ENCODE measurements at places on chromosomes 12 and 14.
A peak's percentile ranks its signal among the peaks of the same experiment; 100 is the strongest.

- peak overlapping the region; percentile 75 for H3K27ac ChIP-seq
- no peak for DNase-seq
- peaks cover 59% of the 10 kb centered on the region for H3K36me3 ChIP-seq
- H3K27me3 ChIP-seq: no peaks in the 10 kb centered on the region
These were observed 34.0 kb downstream of the CD9 start for GRCh38 chr12:6234214-6234613.

DNA sequence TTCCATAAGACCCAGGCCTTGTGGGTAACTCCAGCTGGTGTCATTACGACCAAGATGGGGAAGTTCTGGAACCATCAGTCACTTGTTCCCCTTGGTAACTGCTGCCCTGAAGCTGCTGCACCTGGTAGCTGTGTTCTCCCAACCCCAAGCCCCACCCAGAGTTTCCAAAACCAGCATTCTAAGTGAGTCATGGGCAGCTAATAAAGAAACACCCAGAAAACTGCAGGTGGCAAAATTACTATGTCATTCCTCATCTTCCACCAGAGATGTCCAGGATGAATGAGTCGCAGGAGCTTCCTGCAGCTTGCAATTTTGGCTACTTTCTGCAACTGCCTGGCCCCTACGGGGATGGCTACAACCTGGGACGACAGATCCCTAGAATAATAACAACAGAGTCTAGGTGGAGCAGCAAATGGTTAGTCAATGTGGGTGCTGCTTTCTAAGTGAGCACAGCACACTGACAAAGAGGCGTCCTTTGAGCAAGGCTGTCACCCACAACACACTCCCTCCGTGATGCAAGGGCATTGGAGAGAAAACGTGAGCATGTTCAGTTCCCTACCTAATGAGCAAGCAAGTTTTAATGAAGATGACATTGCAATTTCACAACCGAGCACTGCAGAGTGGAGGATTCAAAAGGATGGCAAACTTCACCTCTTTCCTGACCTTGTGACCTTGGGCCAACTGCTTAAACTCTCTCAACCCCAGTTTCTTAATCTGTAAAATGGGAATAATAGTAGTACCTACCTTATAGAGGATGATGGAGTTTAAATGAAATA, 301.4 kb upstream of the NOS1 start:
- H3K4me3 ChIP-seq: no peak overlapping the region
- H3K27me3 ChIP-seq: no peaks in the 10 kb centered on the region
- no peak overlapping the region for H3K27ac ChIP-seq

DNA sequence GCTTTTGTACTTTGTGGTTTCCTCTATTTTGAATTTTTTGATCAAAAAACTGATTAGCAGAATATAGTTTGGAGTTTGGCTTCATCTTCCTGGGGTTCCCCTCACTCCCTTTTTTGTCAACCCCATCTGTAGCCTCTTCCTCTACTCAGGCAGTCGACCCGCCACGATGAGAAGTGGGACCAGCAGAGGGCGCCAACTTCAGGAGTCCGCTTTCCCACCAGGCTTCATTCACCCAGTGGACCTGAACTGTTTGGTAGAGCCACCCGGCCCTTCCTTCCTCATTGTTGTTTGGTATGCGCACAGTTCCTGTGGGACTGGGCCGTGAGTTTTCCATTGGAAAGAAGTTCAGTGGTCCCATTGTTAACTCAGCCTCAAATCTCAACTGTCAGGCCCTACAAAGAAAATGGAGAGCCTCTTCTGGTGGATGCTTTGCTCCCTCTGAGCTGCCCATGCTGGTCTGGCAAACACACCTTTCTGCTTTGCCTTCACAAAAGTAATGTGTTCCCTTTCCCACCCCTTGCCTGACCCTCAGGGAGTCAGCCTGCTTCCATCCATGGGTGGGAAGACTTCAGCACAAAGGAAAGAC, 21.7 kb downstream of the TMBIM6 start:
- H3K27me3 ChIP-seq: no peaks in the 10 kb centered on the region
- H3K36me3 ChIP-seq: peaks cover 73% of the 10 kb centered on the region
- DNase-seq: peak; percentile 87
- no peak overlapping the region for H3K4me3 ChIP-seq
- H3K27ac ChIP-seq: no peak overlapping the region

GRCh38 chr14:77923131-77923936, 123.4 kb downstream of the ADCK1 start:
- H3K36me3 ChIP-seq: peaks cover 5% of the 10 kb centered on the region
- H3K27ac ChIP-seq: no peak overlapping the region
- H3K4me3 ChIP-seq: no peak overlapping the region
- no peak for DNase-seq
- no peaks in the 10 kb centered on the region for H3K27me3 ChIP-seq

GRCh38 chr12:116620124-116620491, 60.9 kb downstream of the MAP1LC3B2 start:
- H3K27ac ChIP-seq: no peak overlapping the region
- H3K4me1 ChIP-seq: no peaks in the 10 kb centered on the region
- H3K27me3 ChIP-seq: no peaks in the 10 kb centered on the region
- H3K36me3 ChIP-seq: no peaks in the 10 kb centered on the region
- H3K4me3 ChIP-seq: no peak overlapping the region

DNA sequence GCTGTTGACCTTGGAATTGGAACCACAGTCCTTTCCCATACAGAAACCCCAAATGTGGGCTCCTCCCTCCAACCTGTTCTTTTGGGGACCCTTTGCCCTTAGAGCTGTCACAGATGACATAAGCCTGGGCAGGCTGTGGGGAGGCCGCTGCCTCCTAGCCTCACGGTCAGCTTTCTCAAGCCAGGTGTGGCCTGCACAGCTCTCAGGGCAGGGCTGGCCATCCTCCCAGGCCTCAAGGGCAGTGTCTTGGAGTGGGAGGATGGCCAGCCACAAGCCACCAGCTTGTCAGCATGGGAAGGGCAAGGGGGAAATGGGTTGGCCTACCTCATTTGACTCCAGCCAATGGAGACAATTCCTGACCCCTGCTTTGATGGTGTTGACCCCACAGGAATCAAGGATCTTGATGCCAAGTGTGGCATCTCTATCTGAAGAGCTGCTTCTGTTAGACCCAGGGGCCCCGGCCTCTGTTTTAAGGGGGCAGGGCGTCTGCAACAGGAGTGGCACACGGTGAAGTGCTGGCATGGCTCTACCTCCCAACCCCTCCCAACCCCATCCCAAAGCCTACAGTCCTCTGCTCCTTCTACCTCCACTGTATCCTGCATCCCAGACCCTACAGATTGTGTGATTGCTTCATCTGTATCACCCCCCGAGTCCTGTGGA, 11.5 kb downstream of the CBLN3 start:
- no peaks in the 10 kb centered on the region for H3K4me1 ChIP-seq
- no peak overlapping the region for H3K4me3 ChIP-seq
- no peaks in the 10 kb centered on the region for H3K27me3 ChIP-seq

GRCh38 chr12:68884251-68884650, 48.7 kb downstream of the CPM start:
- no peaks in the 10 kb centered on the region for H3K36me3 ChIP-seq
- no peaks in the 10 kb centered on the region for H3K27me3 ChIP-seq
- no peak for DNase-seq
- H3K27ac ChIP-seq: no peak overlapping the region
- H3K4me3 ChIP-seq: no peak overlapping the region
- no peaks in the 10 kb centered on the region for H3K4me1 ChIP-seq

- H3K4me3 ChIP-seq: no peak overlapping the region
- no peaks in the 10 kb centered on the region for H3K4me1 ChIP-seq
- no peak overlapping the region for H3K27ac ChIP-seq
- no peak for DNase-seq
These were observed 204.6 kb upstream of the FLRT2 start for GRCh38 chr14:85325134-85326017.

DNA sequence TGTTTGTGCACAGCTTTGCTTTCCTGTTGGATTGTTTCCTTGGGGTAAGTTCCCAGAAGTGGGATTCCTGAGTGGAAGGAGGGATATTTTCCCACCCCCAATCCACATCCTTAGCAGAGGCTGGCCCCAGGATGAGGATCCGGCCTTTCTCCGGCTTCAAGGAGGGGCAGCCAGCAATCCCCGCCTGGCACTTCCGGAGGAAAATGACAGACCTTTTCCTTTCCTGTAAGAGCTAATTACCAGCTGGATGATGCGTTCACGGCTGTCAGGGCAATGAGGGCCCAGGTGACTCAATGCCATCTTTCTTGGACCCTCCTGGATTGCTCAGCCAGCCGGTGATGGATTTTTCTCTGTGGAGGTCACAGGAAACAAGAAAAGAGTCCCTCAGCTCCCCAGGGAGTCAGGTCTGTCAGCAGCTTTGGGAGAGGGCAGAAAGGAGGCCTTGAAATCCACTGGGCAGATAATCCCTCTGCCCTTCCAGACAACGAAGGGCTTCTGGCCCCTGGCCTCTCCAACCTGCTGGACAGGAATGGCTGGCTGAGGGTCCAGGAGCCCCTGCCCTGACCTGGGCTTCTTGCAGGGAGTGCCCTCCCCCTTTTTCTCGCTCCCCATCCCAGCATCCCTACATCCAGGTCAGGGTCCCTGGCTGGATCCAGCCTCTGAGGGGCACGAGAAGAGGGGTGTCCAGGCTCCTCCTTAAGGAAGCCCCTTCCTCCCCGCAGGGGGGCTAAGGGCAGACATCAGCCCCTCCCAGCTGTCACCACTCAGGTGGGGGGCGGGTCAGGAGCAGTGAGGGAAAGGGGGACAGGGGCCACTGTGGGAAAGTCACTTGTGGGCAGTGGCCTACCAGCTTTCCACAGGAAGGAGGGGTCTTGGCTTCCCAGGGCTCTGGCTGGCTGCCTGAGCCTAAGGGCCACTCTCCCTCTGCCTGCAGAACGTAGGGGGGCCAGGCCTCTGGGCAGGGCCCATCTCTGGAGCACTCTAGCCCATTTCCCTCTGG, 16.1 kb upstream of the CCDC85C start:
- H3K27ac ChIP-seq: peak overlapping the region; percentile 27
- H3K4me3 ChIP-seq: no peak overlapping the region
- no peaks in the 10 kb centered on the region for H3K27me3 ChIP-seq
- no peaks in the 10 kb centered on the region for H3K36me3 ChIP-seq
- no peaks in the 10 kb centered on the region for H3K4me1 ChIP-seq

DNA sequence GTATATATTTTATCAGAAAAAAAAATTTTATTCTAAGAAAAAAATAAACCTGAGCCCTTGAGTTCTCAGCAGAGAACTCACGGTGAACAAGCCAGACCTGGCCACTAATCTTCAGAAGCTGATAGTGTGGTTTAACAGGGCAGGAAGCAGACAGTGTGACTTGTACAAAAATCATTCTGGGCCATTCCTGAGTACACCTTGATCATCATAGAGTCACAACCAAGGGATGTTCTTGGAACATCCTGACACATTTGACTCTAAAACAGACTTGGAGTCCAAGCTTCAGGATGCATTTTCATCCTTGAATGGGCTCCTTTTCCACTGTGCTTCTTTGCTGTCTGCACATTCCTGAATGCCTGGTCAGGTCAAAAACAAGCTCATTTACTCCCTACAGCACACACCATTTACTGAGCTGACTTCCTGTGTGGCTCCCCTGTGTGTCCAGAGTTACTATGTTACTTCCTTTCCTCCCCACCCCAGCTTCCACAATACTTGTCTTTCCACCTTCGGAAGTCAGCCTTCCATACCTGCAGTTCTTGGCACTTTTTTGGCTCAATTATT, 112.0 kb downstream of the ANO6 start:
- H3K27me3 ChIP-seq: no peaks in the 10 kb centered on the region
- peaks cover 31% of the 10 kb centered on the region for H3K4me1 ChIP-seq
- H3K36me3 ChIP-seq: peaks cover 4% of the 10 kb centered on the region
- H3K4me3 ChIP-seq: no peak overlapping the region
- DNase-seq: no peak

- no peaks in the 10 kb centered on the region for H3K36me3 ChIP-seq
- DNase-seq: no peak
- no peaks in the 10 kb centered on the region for H3K27me3 ChIP-seq
- no peak overlapping the region for H3K27ac ChIP-seq
These were observed 513 bp downstream of the BCAT1 start for GRCh38 chr12:24948420-24948756.

GRCh38 chr12:64147011-64147631, 75.0 kb downstream of the KICS2 start:
- no peak overlapping the region for H3K27ac ChIP-seq
- DNase-seq: no peak
- H3K27me3 ChIP-seq: no peaks in the 10 kb centered on the region
- no peak overlapping the region for H3K4me3 ChIP-seq
- no peaks in the 10 kb centered on the region for H3K4me1 ChIP-seq

GRCh38 chr12:90250766-90251165, 542.1 kb upstream of the ATP2B1 start:
- H3K4me3 ChIP-seq: no peak overlapping the region
- H3K27ac ChIP-seq: peak overlapping the region; percentile 30
- peaks cover 3% of the 10 kb centered on the region for H3K4me1 ChIP-seq

GRCh38 chr12:108333898-108334699, 5.0 kb downstream of the CMKLR1 start:
- H3K27ac ChIP-seq: peak overlapping the region; percentile 64
- H3K4me1 ChIP-seq: peaks cover 18% of the 10 kb centered on the region
- peaks cover 14% of the 10 kb centered on the region for H3K36me3 ChIP-seq
- no peaks in the 10 kb centered on the region for H3K27me3 ChIP-seq
- no peak for DNase-seq
- no peak overlapping the region for H3K4me3 ChIP-seq

GRCh38 chr14:69658664-69659261, 47.4 kb downstream of the SUSD6 start:
- no peaks in the 10 kb centered on the region for H3K27me3 ChIP-seq
- H3K4me1 ChIP-seq: peaks cover 15% of the 10 kb centered on the region
- peak overlapping the region; percentile 26 for H3K27ac ChIP-seq
- no peak overlapping the region for H3K4me3 ChIP-seq
- H3K36me3 ChIP-seq: peaks cover 16% of the 10 kb centered on the region
- DNase-seq: no peak

DNA sequence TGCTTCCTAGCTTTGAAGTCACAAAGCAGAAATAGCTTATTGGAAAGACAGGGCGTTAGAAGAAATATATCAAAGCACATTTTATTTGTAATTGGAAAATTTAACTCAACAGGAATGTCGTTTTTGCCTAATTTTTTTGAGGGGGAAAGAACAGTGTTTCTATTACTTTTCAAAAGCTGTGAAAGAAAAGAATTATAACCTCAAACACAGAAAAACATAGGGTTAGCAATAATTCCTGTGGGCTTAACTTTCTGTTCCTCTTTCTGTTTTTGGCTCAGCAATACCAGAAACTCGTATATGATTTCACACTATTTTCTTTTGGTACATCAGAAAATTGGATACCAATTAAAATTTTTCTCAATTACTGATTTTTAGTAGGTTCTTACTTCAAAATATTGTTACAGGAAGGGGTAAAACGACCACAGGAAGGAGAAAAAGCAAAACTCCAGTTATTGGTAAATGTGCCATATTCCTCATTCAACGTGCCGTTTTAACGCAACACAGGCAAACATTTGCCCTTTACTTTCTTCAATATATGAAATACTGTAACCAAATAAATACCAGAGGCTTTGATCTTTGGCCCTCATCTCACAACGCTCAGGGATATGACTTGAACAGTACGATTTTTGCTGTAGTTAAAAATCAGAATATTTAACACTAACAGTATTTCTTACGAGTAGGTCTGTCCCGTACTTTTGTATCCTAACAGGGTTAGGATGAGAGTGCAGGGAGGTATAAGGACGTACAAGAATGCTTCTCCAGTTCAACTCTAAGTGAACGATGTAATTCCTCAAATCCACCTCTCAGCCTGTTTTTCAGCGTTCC, 1.3 kb upstream of the RNU6-7 start:
- no peaks in the 10 kb centered on the region for H3K27me3 ChIP-seq
- H3K4me3 ChIP-seq: peak overlapping the region; percentile 72
- no peak for DNase-seq
- peak overlapping the region; percentile 69 for H3K27ac ChIP-seq
- H3K36me3 ChIP-seq: no peaks in the 10 kb centered on the region
- H3K4me1 ChIP-seq: no peaks in the 10 kb centered on the region

Data from ascending aorta (tissue), 2 donors.